ENCODE measurements at places on chromosomes 2 and 18.
A peak's percentile ranks its signal among the peaks of the same experiment; 100 is the strongest.

- no peak for DNase-seq
Measured at GRCh38 chr2:71469403-71470398, 16.3 kb downstream of the DYSF start.

- DNase-seq: no peak
Measured at GRCh38 chr18:59605633-59606192, 91.5 kb downstream of the CCBE1 start.

DNA sequence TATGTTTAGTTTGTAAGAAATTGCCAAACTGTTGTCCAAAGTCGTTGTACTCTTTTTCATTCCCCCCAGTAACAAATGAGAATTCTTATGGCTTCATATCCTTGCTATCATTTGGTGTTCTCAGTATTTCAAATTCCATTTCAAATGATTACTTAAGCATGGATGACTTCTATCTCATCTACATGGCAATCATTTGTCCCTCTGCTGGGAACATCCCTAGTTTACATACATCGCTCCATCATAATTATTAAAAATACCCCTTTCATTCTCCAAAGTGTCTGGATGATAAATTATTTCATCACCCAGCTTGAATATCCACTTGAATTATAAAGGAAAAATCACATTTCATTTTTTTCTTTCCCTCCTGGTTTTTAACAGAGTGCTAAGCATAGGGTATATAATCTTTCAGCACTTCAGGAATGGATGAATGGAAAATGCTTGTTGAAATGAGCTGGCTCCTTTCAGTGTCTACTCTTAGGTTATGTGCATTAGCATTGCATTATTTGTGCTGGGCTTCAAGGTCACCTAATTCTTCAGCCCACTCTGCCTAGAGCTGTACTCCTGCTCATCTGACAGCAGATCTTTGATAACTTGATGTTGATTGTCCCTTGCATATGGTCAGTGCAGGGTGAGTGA is 33.1 kb downstream of the XIRP2 start:
- DNase-seq: no peak

GRCh38 chr2:17791121-17791816 is 25.0 kb upstream of the MSGN1 start:
- no peak for DNase-seq

DNA sequence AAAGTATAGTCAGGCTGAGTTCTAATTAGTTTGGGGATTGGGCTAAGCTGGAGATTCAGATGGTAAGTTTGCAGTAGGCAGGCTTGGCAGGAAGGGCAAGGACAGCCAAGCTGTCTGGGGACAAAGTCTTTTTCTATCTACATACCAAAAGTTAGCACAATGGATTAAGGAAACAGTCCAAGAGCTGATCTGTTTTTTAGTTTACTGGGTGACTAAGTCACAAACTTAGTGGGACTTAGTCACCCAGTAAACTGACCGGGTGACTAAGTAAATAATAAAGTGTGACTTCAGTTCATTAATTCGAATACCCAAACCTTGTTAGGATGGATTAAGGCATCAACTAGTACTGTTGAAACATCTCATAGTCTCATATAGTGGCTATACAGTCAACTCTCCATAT is 1386.0 kb upstream of the CELF4 start:
- DNase-seq: no peak

DNA sequence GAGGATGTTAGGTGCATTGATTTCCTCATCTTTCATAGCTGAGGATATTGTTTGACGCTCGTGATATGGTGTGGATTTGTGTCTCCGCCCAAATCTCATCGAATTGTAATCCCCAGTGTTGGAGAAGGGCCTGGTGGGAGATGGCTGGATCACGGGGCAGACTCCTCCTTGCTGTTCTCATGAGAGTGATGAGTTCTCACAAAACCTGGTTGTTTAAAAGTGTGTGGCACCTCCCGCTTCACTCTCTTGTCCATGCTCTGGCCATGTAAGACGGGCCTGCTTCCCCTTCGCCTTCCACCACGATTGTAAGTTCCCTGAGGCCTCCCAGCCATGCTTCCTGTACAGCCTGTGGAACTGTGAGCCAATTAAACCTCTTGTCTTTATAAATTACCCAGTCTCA is 28.4 kb upstream of the GPC1 start:
- DNase-seq: no peak

- no peak for DNase-seq
Measured at GRCh38 chr18:5628512-5629255, 84.9 kb upstream of the EPB41L3 start.

DNA sequence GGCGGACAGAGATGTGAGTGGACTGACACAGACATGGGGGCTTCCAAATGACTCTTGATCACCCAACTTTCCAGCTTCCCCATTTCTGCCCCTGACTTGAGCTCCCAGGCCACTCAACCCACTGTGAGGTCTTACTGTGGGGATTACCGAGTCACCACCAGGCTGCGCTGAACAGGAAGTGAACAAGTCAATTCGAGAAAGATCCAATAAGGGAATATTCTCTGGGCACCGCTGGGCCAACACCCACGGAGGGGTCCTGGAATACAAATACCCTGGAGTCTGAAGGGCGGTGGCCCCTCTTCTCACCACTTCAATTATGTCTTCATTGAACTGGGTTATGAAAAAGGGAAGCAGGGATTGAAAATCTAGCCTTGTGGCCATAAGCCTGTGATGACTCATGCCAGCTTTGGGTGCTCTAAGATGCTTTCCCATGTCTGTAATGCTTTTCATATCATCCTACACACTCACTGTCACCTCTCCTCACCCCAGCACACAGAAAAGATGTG is 37.7 kb downstream of the BCL11A start:
- no peak for DNase-seq

GRCh38 chr18:31199190-31199769 is 36.6 kb upstream of the DSC1 start:
- no peak for DNase-seq

GRCh38 chr2:37869771-37870170 is 55.3 kb upstream of the RMDN2 start:
- DNase-seq: no peak

DNA sequence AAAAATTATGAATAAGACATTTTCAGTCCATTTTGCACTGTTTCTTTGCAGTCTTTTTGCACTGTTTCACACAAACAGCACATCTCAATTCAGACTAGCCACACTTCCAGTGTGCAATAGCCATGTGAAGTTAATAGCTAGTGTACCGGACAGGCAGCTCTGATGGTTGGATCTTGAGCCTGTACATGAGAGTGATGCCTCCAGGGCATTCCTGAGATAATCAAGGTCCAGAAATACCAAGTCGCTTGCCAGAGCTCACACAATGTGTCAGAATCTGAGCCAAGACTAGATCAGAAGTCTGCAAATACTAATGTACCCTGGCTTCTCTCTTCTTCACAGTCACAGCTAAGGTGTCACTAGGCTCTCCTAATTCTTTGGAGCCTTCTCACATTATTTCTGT is 180.2 kb downstream of the OSR1 start:
- DNase-seq: no peak

GRCh38 chr18:74901362-74902146 is 303.9 kb downstream of the ZNF407 start:
- DNase-seq: no peak

- no peak for DNase-seq
Measured at GRCh38 chr18:58303363-58303762, 259.3 kb downstream of the NEDD4L start.

DNA sequence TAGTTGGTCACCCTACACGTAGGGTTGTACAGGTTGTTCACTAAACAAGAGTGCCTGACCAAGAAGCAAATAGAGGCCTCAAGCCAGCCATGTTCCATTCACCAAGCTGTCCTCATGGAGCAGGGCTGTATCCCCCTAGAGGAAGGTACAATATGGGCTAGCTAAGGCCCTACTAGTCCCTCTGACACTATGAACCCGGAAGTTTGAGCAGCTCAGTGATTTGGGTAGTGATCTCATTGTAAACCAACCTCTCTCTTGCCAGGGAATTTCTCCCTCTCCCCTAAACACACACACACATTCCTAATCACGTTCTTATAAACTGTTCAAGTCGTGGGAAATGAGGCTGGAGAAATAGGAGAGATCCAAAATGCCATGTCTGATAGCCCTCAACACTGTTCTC is 6.7 kb upstream of the CYS1 start:
- no peak for DNase-seq

GRCh38 chr2:165697748-165698443 is 96.2 kb downstream of the GALNT3 start:
- DNase-seq: no peak

DNA sequence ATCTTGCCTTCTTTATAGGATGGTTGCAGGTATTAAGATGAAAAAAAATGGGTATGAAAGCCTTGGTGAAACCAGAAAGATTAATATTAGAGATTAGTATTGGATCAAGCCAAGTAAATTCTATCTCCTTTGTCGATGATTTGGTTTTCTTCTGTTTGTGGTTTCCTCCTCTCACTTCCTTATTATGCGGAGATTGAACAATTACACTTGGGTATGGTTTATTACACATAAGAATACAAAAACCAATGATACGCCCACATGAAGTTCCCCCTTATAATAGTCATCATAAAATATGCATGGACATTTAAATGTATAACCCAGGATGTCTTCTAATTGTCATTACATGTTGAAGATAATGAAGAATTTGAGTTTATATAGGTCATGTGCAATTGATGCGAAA is 4.9 kb downstream of the LTBP1 start:
- no peak for DNase-seq

DNA sequence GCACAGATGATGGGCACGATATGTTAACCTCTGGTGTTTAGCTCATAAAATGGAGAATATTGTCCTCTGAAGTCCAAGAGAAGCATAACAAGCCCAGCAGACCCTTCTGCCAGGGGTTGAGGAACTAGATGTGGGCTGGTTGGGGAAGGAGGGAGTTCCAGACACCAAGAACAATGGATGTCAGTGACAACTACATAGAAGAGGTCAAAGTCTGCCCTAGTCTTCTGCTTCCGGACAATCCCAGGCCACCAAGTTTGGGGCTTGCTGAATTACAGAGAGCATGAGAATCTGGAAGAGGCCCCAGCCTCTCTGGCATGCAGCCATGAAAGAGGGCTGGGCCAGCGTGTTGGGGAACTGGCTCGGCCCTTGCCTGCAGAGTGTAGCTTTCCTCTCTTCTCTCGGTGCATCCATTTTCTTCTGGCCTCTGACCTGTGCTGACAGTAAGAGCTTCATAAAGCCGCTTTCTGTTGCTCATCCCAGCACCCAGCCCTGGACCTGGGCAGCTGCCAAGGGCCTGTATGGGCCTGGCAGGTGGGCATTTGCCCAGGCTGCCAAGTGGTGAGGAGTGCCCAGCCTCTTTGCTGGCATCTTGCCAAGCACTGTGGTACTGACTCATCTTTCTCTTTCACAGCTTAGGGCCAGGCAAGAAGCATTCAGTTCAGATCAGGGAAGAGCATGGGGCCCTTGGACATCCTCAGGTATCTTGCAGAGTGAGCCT is 14.6 kb upstream of the LAPTM4A start:
- DNase-seq: no peak

DNA sequence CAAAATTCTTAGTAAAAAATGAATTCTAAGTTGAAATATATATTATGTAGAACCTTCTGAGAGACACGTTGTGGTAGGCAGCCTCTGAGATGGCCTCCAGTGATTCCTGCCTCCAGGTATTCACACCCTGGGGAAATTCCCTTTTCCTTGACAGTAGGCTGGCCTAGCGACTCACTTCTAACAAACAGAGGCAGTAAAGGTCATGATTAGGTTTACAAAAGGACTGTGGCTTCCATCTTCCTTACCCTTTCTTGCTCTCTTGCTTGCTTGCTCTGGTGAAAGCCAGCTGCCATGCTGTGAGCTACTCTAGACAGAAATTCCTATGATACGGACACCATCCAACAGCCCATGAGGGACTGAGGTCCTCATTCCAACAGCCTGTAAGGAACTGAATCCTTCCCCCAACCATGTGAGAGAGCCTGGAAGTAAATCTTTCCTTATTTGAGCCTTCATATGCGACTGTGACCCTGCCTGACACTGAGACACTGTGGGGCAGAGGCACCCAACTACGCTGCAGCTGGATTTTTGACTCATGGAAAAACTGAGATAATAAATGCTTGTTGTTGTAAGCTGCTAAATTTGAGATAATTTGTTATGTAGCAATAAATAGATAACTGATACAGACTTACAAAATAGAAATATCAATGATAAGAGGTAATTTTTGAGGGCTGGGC is 32.7 kb upstream of the SERTAD2 start:
- no peak for DNase-seq

DNA sequence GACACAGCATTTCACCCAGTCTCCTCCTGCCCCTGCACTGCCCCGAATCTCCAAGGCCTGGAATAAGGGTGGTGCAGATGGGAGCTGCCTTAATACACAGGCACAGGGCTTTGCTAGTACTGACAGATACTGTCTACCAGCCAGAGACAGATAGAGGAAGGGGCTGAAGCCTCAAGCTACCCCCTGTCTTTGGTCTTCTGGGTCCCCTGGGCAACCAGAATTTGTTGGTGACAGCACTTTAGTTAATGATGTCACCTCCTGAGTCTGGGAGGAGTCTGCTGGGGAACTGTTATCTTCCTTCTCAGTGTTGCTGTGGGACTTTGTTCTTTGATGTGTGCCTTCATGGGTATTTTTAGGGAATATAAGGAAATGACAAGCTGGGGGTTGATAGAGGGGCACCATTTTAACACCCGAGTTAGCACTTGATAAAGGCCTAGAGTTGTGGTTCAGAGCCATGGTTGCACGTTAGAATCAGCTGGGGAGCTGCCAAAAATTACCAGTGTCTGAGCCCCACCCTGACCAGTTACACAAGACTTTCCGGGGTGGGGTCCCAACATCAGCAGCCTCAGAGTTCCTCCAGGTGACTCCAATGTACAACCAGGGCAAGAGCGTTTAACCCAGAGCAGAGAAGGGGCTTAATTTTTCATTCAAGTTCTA is 136.8 kb downstream of the SMAD7 start:
- peak; percentile 36 for DNase-seq

- no peak for DNase-seq
Measured at GRCh38 chr2:239276851-239277250, 124.0 kb downstream of the HDAC4 start.

DNA sequence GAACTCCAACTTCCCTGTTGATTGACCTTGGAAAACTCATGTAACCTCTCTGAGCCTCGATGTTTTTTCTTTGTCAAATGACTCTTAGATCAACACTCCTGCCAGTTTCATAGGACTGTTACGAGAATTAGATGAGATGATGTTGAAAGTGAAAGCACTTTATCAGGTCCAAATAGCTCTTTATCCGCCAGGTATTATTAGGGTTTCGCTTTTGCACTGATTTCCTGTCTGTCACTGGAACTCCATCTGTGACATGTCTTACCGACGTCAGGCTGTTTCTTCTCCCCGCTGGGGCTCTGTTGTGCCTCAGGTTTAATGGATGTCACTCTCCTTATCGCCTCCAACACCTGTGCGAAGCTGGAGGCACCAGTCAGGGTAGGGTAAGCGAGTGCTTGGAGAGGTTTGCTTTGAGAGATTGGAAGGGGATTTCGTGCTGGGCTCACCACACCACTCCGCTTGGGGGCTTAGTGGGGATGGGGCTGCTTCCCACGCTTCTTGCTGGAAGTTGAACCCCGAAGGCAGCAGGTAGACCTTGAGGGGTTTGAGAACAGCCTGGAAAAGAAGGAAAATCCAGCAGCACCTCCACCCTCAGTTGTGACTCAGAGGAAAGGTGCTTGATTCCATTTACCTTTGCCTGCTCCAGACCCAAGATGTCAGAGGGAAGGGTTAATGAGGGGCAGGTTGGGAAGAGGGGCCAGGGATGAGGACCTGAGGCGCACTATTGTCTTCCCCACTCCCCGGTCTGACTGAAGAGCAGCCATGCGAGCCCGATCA is 4.3 kb downstream of the GAD1 start:
- no peak for DNase-seq

GRCh38 chr2:169139993-169140767 is 70.8 kb downstream of the DHRS9 start:
- no peak for DNase-seq

GRCh38 chr18:48367557-48367956 is 41.6 kb downstream of the ZBTB7C start:
- DNase-seq: no peak

- DNase-seq: no peak
Measured at GRCh38 chr18:44859263-44859662, 178.6 kb downstream of the SETBP1 start.
